Urinary bladder (tissue), 4 donors: ENCODE measurements at places on chromosomes 16 and 17.
A peak's percentile ranks its signal among the peaks of the same experiment; 100 is the strongest.

DNA sequence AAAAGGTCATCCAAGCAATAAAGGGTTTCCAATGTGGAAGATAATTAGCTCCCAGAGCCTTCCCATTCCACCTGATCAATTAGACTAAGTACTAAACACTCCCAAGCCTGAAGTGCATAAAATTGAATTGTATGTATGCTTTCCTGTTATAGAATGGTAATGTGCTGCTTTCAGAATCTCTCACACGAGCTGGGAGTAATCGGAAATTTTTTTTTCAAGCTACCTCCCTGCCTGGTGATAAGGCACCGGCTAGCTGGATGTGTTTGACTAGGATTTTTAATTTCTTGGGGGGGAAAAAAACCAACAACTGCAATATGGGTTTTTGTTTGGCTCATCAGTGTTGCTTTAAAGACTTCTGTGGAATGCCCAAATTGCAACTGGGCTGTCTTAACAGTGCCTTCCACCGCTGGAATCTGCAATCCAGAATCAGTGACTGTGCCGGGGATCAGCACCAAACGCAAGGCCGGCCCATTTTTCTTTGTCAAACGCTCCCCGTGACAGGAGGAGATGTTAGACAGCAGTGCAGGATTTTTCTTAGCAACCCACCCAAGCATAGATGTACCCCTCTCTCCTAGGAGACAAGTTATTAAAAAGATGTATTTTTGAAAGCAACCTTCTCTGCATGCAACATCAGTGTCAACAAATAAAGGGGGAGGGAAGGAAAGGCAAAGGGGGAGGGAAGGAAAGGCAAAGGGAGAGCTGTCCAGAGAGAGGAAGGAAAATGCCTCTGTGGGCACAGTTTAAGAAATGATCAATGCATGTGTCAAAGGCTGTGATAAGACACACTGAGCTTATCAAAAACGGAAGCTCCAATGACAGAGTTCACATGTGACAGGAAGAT lies 387.2 kb downstream of the NPIPA8 start:
- DNase-seq, result no peak

GRCh38 chr17:13002761-13003453 lies 14.9 kb downstream of the ELAC2 start:
- peak; percentile 70 for DNase-seq

DNA sequence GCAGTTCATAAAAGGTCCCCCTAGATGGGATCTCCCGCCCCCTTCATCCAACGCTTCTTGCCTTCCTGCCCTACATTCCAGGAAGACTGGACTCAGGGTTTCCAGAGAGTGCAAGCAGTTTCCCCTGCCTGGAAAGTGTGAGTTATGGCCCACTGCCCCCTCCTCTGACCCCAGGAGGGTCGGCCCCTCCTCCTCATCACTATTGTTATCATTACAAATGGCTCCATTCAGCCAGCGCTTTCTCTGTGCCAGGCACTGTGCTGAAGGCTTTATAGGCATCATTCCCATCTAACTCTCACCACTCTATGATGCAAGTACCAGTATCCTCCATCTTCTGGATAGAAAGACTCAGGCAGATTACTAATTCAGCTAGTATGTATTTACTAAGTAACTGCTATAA lies 90.7 kb downstream of the USP31 start:
- DNase-seq, result no peak

GRCh38 chr17:39576187-39576586 lies 31.5 kb downstream of the NEUROD2 start:
- DNase-seq, result no peak

DNA sequence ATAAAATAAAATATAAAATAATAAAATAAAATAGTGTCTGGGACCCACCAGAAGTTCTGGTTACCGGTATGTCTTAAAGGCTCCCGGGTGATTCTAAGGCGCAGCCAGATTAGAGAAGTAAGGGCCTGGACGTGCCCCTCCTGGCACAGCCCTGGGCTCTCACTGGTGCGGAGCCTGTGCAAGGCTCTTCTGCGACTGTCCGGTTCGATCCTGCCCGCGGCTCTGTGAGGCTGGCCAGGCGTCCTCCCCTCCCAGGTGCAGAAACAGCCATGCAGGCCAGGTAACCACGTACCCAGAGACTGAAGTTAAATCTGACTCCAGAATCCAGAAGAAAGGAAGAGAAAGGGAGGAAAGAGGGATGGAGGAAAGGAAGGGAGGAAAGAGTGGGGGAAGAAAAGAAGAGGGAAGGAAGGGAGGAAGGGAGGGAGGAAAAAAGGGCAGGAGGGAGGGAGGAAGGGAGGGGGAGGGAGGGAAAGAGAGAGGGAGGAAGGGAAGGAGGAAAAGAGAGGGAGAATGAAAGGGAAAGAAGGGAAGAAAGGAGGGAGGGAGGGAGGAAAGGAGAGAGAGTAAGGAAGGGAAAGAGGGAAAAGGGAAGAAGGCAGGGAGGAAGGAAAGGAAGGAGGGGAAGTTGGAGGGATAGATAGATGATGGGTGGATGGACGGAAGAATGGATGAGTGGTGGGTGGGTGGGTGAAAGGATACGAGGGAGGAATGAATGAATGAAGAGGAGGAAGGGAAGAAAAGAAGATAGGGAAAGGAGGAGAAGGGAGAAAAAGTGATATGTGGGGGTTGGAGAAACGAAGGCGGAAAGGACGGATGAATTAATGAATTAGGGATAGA lies 42.3 kb downstream of the C16orf82 start:
- no peak for DNase-seq
